ENCODE measurements at places on chromosomes 1 and 21.

GRCh38 chr21:44897326-44898010 lies 23.2 kb downstream of the ITGB2 start:
- no peak for DNase-seq

DNA sequence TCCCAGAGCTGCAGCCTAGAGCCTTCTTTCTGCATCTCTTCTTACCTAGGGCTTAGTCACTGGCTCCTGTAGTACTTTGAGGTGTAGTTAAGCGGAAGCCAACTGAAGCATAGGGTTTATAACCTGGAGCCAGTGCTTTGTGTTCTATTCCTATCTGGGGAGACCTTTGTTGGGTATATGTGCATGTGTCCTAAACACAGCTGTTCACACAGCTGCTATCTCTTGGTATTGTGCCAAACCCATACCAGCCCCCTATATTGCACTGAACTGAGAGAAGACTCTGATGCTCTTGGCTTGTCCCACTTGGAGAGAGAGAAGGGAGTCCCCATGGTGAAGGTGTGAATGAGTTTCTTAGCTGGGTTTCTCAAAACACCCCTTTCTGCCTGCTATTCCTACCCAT lies 17.2 kb upstream of the NFASC start:
- no peak for DNase-seq

- peak; percentile 50 for DNase-seq
Measured at GRCh38 chr1:86965012-86965826, 50.8 kb downstream of the HS2ST1 start.

DNA sequence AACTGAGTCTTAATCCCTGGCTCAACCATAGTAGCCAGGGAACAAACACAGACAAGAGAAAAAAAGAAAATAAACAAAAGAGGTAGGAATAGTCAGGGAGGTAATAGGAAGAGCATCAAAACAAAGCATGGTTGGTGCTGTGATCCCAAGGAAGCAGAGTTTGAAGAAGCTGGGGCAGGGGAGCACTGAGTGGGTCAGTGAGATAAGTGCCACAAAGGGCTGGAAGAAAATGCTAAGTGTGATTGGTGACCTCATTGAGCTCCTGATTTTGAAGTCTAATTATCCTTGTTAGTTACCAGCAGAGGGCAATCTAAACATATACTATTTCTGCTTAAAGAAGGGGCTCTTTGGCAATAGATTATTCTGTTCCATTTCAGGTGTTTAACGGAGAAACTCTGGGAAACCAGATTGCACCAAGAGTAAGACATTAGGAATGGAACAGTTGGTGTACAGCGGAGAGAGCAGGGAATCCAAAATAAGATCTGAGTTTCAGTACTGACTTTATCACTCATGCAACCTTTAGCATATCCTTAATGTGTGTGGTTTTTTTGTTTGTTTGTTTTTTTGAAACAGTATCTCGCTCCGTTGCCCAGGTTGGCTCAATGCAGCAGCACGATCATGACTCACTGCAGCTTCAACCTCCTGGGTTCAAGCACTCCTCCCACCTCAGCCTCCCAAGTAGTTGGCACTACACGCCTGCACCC lies 30.7 kb upstream of the KIAA1614 start:
- DNase-seq, result peak; percentile 68

DNA sequence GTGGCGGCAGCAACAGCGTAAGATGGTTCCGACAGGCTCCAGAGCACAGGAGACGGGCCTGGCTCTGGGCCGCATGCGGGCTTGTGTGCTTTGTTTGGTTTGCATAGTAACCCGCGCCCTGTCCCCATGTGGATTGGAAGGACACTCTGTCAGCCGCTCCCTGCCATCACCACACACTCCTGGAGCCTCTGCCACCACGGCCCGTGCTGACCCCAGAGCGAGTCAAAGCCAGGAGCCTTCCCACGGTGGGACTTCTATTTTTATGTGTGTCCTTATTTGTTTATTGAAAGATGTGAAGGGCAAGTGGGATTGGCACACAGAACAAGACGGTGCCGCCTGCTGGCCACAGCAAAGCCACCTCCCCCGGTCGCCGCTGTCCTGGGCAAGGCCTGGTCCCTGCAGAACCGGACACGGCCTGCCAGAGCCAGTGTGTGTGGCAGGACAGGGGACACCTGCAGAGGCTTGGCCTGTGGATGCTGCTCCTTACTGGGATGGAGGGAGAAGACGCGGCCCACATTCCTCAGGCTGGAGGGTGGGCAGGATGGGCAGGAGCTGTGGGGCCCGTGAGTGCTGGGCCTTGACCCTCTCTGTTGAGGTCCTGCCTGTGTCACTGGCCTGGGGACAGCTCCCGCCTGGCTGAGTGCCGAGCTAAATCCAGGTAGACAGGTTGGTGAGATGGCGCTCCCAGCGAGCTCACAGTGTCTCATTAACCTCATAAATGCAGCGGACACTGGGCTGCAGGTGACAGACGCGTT lies 64.4 kb downstream of the AGPAT3 start:
- no peak for DNase-seq

DNA sequence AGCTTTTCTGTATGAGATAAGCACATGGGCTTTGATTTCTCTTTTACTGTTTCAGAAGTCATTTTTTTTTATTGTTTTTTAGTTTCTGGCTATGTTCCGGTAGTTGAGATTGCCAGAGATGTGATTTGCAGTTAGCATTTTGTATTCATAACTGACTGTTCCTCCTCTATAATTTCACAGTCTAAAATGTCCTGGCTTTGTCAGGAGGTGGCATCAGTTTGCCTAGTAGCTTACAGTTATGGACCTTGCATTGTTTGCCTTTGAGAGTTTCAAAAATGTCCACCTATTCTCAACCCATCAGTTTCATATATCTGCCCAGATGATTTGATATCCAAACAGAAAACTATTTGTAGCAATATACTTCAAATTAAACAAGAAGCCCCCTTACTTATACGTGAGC lies 39.5 kb upstream of the ST6GALNAC3 start:
- DNase-seq, result no peak

- DNase-seq, result no peak
Measured at GRCh38 chr21:20822666-20823065, 175.5 kb upstream of the NCAM2 start.

- no peak for DNase-seq
Measured at GRCh38 chr1:219374046-219374566, 200.4 kb downstream of the LYPLAL1 start.

DNA sequence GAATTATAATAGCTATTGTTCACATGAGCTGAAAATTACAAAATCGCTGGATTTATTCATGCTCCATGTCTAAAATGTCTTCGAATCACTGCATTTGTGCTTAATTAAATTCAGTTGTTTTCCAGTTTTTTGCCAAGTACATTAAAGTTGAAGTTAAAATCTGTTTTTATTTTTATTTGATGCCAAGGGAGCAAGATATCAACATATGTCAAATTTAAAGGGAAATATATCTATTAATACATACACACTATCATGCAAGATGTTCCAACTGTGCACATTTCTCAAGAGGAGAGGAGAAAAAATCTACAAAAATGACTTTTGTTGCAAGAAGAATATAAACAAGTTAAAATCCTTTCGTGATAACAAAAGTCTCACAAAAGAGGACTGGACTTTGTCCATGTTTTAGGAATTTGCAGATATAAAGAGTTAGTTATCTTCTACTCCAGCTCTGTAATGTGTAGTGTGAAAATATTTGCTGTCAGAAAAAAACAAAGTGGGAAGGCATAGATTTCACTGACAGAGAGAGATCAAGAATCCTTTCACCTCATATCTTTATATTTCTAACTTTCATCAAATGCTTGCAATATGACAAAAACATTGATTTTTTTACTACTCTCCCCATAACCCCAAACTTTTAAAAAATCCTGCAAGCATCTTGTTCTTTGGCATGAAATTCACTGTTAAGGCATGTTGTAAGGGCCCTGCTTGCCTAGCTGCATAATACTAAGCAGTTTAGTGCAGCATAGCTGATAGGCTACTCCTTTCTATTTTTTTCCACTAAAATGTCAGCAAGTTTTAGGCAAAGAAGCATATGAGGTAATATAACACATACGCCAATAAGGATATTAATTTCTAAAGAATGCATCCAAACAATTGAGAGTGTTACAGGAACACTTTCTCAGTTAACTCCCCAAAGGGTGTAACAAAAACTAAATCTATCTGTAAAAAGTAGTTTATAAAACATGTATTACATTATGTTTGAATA lies 340.2 kb upstream of the ADAMTS5 start:
- DNase-seq, result peak; percentile 24

DNA sequence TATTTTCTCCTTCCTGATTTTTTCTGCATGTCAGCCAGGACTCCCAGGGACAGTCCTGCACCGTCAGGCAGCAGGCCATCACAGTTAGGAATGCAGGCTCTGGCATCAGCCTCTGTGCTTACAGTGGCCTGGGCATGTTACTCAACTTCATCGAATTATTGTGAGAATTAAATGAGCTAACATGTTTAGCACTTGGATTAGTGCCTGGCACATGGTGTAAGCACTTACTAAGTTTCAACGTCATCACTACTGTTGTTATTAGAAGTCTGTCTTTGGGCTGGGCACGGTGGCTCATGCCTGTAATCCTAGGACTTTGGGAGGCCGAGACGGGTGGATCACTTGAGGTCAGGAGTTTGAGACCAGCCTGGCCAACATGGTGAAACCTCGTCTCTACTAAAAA lies 45.1 kb downstream of the SCCPDH start:
- DNase-seq, result no peak

- no peak for DNase-seq
Measured at GRCh38 chr1:156474966-156475365, 25.6 kb downstream of the MEF2D start.

GRCh38 chr1:214439352-214440119 lies 111.9 kb downstream of the PTPN14 start:
- peak; percentile 94 for DNase-seq

GRCh38 chr1:85830837-85831236 lies 122.6 kb upstream of the ZNHIT6 start:
- peak; percentile 66 for DNase-seq

- DNase-seq, result no peak
Measured at GRCh38 chr1:216606047-216606637, 117.1 kb downstream of the ESRRG start.

DNA sequence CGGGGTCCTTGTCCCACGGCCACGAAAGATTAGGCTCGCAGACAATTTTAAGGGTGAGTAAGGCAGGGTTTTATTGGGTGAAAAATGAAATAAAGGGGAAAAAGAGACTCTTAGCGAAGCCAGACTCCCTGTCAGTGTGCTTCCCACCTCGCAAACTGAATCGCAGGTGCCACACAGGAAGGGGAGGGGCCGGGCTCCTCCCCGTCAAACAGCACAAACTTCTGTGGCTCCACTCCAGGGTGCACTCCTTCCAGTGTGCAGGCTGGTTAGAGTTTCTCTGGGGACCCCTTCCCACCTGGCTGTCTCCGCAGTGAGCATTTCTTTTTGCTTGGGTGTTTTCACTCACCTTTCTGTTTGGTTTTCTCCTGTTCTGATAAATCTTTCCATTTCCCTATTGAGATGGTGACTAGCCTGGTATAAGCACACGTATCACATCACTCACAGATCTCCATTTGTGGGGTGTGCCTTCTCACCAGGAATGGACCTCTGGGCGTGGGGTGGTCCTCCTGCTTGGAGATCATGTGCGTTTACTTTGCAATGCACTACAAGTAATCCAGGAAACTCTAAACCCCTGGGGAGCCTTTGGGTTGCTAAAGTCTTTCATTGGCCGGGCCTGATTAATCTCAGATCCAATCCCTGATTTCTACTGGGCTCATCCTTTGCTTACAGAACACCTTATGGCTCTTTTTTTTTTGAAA lies 37.6 kb upstream of the GALNT2 start:
- no peak for DNase-seq

DNA sequence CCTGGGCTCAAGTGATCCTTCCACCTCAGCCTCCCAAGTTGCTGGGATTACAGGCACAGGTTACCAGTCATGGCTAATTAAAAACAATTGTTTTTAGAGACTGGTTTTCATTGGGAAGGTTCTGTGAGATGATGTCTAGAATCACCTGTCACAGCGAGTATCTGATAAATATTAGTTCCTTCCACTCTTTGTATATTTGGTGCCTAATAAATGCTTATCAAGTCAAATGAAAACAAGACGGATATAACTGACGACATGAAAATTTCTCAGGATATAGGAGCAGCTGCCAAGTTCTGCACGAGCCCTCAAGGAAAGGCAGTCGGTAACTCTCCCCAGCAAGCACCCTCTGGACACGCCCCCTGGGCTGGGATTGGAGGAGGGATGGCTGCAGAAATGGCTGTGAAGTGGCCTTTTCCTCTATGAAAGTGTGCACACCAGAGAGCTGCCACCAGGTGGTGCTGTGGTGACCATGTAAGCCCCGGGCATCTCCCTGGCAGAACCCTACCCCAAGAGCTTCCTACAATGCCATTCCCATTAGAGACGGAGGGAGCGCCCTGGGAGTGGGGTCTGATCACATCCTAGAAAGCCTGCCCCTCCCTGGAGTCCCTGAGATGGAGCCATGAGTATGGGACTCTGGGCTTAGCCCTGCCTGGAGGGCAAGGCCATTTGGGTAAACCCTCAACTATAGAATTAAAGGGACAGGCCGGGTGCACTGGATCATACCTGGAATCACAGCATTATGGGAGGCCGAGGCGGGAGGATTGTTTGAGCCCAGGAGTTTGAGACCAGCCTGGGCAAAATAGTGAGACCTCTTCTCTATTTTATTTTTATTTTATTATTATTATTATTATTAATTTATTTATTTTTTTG lies 50.9 kb downstream of the HTR6 start:
- DNase-seq, result peak; percentile 95

GRCh38 chr1:99957818-99958217 lies 12.0 kb upstream of the SLC35A3 start:
- no peak for DNase-seq

GRCh38 chr1:58568271-58568860 lies 8.7 kb downstream of the TACSTD2 start:
- DNase-seq, result no peak

GRCh38 chr21:44728716-44729115 lies 17.3 kb upstream of the TSPEAR start:
- DNase-seq, result no peak

DNA sequence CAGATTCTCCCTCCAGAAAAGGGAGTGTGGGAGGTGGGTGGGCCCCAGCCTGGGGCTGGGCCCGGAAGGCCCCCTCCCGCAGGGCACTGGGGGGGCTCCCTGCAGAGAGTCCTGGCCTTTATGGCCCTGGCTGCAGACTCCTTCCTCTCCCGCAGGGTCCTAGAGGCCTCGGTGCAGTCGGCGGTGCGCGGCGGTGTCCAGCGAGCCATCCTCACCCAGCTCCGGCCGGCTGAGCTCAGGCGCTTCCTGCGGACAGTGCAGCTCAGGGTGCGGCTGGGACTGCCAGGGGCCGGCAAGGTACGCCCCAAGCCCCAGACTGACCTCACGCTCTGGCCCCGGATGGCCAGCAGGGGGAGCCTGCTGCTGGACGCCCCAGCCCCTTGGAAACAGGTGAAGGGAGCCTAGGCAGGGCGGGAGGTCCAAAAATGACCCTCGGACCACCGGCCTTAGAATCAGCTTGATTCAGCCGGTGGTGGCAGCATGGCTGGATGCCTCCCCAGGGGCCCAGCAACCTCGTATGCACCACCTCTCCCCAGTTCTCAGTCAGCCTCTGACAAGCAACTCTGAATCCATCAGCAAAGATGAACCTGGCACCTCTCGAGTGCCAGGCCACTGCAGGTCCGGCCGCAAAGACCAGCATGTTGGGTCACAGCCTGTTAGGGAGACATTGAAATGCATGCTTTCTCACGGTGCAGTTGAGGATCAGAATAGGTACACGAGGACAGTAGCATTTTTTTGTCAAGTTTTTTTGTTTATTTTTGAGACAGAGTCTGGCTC lies 20.6 kb downstream of the MTHFR start:
- DNase-seq, result peak; percentile 66

- DNase-seq, result no peak
Measured at GRCh38 chr1:223340637-223341036, 23.3 kb downstream of the SUSD4 start.

GRCh38 chr1:212305342-212305741 lies 20.1 kb downstream of the PPP2R5A start:
- DNase-seq, result no peak

GRCh38 chr1:108643492-108644335 lies 17.2 kb downstream of the HENMT1 start:
- peak; percentile 71 for DNase-seq
